ENCODE measurements at places on chromosomes 13 and 19.

GRCh38 chr19:16829010-16829821 lies at the start of gene SIN3B:
Gene SIN3B, plus strand, starts transcription at chr19:16829398. Its CDS starts 23 bp downstream, at chr19:16829421.
- DNase-seq = peak; percentile 94

- no peak for DNase-seq
Measured at GRCh38 chr13:38814331-38814730, 127.5 kb downstream of the FREM2 start.

DNA sequence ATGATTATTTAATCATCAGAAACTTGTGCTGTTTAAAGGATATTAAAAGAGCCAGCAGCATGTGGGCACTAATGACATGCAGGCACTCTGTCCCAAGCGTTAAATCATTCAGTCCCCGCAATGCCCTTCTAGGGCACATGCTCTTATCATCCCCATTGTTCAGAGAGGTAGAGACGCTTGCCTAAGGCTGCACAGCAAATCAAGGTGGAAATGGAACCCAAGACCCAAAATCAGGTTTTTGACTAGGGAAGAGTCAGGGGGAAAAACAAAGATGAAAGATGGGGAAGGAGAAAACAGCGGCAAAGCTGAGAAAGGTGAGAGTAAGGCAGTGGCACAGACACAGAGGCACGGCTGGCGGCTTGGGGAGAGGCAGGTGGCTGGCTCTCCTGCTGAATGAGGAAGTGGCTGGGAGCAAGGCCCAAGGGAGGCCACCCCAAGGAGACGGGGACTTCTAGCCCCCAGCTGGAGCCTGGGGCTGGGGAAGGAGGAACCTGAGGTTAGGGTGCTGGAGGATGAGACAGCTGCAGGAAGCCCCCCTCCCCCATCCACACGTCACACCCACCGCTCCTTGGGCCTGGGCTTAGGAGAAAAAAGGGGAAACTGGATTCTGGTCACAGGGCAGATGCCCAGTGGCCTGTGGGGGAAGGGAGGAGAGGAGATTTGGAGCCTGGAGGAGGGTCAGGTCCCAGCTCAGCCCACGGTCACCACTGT lies 1.0 kb upstream of the TYROBP start:
- peak; percentile 50 for DNase-seq

GRCh38 chr19:49073514-49074378 lies 1.2 kb upstream of the KCNA7 start:
- DNase-seq = no peak

GRCh38 chr19:46082728-46083050 lies 41.8 kb downstream of the IGFL3 start:
- no peak for DNase-seq

- DNase-seq = no peak
Measured at GRCh38 chr19:32415669-32416068, 10.1 kb downstream of the DPY19L3 start.

- DNase-seq = no peak
Measured at GRCh38 chr13:114127473-114128347, 4.7 kb downstream of the RASA3 start.

- no peak for DNase-seq
Measured at GRCh38 chr13:47094734-47095434, 198.0 kb upstream of the HTR2A start.

GRCh38 chr19:46724468-46724867 lies 7.6 kb upstream of the PRKD2 start:
- no peak for DNase-seq

DNA sequence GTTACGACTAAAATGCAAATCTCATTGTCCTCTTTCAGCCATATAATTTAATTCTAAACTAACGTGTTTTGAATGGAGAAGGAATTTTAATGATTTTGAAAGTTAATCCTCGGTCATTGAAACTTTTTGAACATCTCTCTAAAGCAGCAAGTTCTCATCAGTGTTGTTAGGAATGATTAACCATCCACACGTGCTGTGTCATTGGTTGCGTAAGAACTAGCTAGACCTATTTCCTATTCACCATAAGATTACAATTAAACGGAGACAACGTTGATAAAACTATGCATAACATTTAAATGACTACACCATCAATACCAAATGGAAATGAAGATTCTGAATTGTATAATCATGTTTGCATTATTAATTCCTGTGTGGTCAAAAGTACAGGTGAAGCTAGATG lies 155.6 kb upstream of the IRS2 start:
- no peak for DNase-seq

GRCh38 chr13:106594980-106595379 lies 27.0 kb upstream of the ARGLU1 start:
- no peak for DNase-seq

GRCh38 chr19:13865571-13866462 lies 11.1 kb upstream of the NANOS3 start:
- peak; percentile 29 for DNase-seq

DNA sequence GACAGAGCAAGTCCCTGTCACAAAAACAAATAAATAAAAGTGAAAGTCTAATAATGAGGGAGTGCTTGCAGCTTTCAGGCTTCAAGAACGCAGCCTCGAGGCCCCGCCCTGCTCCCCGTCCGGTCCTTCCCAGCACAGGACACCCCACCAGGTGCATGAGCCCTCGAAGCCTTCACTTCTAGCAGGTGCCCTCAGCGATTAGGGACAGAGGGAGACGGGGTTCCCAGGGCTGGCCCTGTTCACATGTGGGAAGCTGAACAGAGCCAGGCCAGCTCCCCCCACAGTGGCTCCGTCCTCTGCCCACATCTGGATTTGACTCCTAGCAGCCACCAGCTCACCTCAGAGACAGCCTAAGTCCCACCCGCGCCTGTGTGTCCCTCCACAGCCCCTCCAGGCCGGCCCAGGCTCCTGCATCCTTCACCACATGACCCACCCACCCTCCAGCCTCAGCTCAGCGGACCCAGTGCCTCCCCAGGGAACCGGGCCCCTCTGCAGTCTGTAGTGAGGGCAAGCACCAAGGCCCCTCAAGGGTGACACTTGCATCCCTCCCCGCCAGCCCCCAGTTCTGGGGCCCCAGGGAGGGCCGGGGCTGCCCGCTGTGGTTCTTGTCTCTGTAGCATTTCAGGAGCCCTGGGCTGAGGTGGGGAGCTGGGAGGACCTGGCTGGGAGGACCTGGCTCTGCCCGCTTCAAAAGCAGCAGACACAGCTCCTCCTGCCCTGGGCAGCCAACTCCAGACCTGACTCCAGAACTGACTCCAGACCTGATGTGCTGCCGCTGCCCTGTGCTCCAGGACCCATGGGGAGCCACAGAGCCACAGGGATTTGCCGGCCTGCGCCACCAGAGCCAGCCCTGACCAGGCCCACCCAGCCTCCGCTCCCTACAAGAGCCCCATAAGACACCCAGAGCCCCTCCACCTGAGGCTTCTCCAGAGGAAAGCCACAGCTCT lies 27.2 kb downstream of the GPX4 start:
- peak; percentile 49 for DNase-seq

DNA sequence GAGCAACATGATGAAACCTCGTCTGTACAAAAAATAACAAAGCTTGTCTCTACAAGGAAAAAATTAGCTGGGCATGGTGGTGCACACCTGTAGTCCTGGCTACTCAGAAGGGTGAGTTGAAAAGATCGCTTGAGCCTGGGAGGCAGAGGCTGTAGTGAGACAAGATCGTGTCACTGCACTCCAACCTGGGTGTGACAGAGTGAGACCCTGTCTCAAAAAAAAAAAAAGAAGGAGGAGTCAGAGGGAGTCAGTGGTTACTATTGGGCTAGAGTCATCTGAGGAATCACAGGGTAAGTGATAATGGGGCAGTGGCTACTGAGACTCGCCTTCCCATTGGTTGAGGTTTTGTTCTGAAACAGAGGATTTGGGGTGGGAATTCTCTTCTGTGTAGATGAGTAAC lies 1.9 kb upstream of the GPI start:
- DNase-seq = no peak

GRCh38 chr19:11767633-11768133 lies 883 bp downstream of the ZNF441 start:
- peak; percentile 12 for DNase-seq

DNA sequence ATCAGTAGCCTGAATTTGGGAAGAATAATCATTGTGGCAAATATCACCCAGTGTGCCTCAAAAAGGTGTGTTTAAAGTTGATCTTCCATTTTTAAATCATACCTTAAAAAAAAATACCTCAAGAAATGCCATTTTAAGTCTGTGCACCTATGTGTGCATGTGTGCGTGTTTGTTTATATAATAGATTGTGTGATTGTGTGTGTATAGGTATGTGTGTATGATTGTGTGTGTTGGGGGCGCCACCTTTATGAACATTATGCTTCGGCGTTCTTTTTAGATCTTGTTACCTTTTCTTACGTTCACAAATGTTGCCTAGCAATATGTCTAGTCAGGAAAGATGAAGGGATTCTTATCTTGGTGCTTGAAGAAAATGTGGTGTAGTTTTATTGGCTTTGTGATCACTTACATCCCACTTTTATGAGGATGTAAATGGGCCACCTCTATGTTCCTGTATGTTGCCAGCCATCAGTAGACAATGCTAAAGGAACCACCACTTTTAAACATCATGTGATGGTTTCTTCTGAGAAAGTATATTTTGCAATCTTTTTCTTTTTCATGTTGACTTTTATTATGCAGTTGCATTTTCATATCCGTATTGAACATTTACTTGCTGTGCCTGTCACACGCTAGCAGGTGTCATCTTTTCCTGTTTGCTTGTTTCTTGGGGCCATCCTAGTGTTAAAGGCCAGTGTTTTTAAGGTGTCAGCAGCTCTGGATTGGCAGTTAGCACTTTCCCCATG lies 2.2 kb upstream of the IRS2 start:
- no peak for DNase-seq

DNA sequence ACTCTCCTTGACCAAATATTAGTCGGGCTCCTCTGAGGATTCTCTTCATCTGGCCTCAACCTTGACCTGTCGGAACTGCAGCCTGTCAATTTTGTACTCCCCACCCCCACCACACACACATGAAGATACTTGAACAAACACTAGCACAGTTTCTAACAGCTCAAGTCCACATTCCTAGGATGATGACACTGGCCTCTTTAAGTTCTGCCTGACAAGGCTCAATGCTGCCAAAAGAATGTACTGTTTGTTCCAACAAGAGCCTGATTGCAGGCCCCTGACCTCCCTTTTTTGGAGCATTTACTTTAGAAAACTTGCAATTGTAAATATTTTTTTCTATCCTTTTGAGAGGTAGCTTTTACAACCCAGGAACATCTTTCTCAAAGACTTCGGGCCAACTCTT lies 169.2 kb upstream of the IRS2 start:
- no peak for DNase-seq

DNA sequence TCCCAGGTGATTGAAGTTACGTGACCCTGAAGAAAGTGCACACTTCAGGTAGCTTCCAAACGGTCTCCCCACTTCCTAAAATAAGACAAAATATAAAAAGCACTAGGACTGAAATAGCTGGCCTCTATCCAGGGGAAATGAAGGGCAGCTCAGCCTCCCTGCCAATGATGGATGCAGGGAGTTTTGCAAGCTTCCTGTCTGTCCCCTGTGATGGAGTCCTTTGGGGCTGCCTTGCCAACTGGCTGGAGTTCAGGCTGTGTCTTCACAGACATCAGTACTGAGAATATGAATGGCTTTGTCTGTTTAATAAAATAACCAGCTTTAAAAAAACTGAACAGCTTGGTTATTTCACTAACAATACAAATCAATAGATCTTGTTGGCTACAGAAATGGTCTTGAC lies 101.4 kb upstream of the GPR12 start:
- no peak for DNase-seq

All from CD4-positive, alpha-beta T cell treated with Interleukin-12 subunit alpha and Interleukin-12 subunit beta, for 1 hour (primary cell).